ENCODE measurements at places on chromosomes 13 and 19.

GRCh38 chr13:75325711-75326110 is 156.3 kb downstream of the TBC1D4 start:
- no peak for DNase-seq

- no peak for DNase-seq
Observed at GRCh38 chr13:71830323-71830722, 36.7 kb downstream of the DACH1 start.

- DNase-seq, result no peak
Observed at GRCh38 chr13:36354842-36355623, 8.8 kb upstream of the SPART start.

- DNase-seq, result no peak
Observed at GRCh38 chr13:26019881-26020870, 31.6 kb downstream of the SHISA2 start.

- no peak for DNase-seq
Observed at GRCh38 chr13:102877303-102877702, 31.5 kb downstream of the ERCC5 start.

DNA sequence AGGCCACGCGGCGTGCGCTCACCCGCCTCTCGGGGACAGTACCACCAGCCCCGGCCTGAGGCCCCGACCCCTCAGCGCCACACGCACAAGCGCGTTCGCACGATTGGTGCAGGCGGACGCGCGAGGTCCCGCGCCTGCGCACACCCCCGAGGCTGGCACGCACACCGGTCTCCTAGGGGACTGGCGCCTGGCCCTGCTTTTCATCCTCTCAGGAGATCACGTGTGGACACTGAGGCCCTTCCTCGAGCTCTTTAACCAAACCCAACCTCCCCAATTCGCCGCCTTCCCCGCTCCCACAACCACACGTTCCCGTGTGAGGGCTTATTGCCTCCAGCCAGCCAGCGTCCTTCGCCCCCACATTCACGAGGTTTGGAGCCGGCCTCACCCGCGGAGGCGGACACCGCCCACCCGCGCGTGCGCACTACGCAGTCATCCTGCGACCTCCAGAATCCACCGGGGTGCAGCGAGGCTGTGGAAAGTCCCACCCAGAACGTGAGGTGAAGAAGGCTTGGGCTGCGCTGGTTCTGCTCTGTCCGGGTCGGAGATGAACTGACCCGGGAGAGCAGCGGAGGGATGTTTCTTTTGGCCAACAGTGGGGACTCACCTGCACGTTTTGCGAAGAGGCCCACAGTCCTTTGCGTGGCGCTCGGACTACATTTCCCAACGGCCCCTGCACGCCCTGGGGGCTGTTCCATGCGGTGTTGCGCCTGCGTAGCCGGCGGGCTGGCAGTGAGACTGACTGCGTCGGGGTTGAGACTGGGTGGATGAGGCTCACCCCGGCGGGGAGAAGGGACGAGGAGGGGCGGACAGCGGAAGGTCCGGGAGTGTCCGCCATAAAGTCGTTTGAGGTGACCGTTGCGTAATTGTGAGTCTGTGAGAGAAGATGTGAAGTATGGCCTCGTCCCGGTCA is 539 bp upstream of the ZNF667 start:
- peak; percentile 63 for DNase-seq

DNA sequence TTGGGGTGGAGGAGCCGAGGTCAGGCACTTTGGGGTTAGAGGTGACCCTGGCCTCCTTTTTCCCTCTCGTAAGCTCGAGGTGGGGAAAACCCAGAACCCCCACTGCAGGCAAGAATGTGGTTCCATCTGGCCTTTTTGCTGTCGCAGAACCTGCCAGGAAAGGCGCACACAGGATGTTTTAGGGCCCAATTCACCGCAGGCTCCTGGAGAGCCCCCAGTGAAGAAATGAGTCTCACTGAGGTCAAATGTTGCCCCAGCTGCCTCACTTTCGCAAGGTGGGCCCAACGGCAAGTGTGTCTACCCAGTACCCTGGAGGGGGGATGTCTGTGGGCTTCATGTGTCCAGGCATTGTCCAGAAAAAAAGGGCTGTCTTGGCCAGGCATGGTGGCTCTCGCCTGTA is 61.8 kb downstream of the PEX11G start:
- no peak for DNase-seq

DNA sequence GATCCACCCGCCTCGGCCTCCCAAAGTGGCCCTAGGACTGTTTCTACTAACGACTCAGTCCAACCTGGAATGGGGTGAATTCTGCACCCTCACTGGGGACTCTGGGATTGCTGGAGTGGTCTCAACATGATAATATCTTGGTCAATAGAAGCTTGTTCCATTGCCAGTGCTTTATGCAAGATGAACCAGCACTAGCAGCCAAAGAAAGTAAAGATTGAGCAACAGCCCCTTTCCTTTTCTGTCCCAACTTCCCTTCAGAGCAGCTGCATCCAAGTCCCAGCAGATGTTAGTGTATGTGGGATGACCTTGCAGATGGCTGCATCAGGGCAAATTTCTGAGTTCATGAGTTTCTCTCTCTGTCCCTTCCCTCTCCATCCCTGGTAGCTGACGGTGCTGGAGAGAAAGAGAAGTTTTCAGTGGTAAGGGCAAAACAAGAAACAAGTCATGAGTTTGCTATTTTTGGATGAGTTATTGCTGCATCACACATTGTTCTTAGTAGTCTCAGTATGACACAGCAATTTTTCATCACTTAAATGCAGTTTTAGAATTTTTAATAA is 183.6 kb upstream of the EDNRB start:
- DNase-seq, result no peak

DNA sequence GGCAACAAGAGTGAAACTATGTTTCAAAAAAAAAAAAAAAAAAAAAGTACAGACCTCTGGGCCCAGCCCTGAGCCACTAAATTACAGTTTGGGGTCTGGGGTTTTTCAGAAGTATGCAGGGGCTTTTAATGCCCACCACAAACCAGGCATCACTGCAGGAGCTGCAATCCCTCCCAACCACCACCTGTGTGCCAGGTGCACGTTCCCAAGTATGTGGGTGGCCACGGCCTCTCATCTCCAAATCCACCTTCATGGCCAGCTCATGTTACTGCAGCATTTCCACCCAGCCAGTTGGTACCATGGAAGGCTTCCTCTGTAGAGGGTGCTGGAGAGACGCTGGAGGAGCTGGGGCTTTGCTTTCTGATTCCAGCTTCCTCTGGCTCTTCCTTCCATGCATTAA is 26.5 kb downstream of the CEP89 start:
- no peak for DNase-seq

DNA sequence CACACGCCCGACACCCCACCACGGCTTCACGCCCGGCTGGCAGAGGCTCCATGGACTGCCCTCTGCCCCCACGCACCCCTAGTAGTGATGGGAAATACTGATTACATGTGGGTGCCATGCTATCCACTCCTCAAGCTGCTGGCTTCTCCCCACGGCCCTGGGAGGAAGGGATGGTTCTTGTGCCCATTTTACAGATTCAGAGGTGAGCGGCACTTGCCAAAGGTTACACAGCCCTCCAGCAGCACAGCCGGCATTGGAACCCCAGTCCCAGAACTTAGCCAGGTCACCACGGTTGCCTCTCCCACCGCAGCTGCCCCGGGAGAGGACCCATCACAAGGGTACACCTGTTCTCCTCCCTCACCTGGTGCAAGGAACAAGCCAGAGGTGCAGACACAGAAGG is 13.2 kb downstream of the LRRC4B start:
- no peak for DNase-seq

- DNase-seq, result no peak
Observed at GRCh38 chr19:41064974-41065569, 23.2 kb upstream of the CYP2A13 start.
